Ureter (tissue), 1 donor: ENCODE measurements at places on chromosomes 13 and 19. TPM values are rescaled to one million over a fixed set of nuclear protein-coding genes. Genes with fewer than 3 reads are reported as not detected.

- DNase-seq = no peak
Measured at GRCh38 chr19:13526552-13526951, 20.3 kb upstream of the CACNA1A start.

GRCh38 chr13:32804673-32805230, 211.5 kb upstream of the KL start:
- no peak for DNase-seq

DNA sequence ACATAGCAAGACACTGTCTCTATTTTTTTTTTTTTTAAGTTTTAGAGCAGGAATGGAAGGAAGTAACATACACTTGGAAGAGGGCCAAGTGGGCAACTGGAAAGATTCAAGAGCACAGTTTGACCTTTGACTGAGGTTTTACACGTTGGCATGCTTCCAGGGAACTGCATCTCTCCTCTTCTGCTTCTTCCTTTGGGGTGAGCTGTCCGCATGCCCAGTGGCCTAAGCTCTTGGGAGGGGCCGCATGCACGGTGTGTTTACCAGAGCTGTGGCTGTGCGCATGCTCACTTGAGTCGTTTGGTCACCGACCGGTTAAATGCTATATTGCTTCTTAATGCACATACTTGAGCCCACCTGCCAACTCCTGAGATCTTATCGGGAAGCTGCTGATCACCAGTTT, 727.7 kb downstream of the UQCRFS1 start:
- no peak for DNase-seq

DNA sequence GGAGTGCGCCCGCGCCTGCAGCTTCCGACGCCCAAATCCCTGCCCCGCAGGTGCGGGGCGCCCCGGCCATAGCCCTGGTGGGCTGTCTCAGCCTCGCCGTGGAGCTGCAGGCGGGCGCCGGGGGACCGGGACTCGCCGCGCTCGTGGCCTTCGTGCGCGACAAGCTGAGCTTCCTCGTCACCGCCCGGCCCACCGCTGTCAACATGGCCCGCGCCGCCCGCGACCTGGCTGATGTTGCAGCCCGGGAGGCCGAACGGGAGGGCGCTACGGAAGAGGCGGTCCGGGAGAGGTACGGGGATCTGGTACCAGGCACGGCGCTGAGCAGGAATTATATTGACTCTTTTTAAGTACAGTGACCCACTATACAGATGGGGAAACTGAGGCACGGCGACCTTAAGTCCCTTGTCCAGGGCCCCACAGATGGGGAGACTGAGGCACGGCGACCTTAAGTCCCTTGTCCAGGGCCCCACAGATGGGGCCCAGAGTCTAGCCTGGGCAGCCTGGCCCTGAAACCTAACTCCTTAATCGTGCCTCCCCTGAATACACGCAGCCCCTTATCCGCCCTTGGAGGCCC, 586 bp downstream of the MRI1 start:
- DNase-seq = no peak

Gene USPL1
- total RNA-seq = 24.4 TPM

GRCh38 chr19:18675779-18676178, 7.7 kb upstream of the CRTC1 start:
- DNase-seq = no peak

DNA sequence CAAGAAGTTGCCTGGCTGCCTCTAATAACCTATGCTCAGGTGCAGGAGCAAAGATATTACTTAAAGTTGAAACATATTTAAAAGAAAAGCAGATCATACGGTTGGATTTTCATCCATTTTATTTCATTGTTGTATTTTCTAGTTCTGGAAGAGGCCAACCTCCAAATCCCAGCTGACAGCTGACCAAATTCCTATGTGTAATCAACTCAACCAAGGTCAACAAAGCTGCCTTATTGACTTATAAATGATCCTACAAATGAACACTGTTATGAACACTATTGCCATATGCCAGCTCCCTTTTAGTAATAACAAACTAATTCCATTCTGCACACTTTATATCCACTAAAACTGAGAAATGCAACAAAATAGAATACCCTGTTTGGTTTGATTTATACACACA, 1537.4 kb downstream of the SLITRK1 start:
- no peak for DNase-seq

DNA sequence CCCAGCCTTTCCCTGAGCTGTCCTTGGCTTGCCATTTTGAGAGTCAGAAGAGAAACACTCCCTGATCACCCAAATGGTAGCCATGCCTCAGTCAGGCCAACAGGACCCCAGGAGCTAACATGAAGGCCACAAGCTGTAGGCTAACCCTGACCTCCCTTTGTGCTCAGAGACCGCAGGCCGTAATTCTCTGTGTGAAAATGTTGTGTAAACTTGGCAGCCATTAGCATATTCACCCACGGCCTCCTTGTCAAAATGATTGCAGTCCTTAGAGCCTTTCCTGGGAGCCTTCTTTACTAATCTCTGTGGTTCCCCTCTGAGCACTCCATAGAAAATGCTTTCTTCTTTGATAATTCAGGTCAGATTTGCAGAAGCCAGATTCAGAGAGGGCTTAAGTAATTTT, 418.9 kb downstream of the COG6 start:
- DNase-seq = no peak

DNA sequence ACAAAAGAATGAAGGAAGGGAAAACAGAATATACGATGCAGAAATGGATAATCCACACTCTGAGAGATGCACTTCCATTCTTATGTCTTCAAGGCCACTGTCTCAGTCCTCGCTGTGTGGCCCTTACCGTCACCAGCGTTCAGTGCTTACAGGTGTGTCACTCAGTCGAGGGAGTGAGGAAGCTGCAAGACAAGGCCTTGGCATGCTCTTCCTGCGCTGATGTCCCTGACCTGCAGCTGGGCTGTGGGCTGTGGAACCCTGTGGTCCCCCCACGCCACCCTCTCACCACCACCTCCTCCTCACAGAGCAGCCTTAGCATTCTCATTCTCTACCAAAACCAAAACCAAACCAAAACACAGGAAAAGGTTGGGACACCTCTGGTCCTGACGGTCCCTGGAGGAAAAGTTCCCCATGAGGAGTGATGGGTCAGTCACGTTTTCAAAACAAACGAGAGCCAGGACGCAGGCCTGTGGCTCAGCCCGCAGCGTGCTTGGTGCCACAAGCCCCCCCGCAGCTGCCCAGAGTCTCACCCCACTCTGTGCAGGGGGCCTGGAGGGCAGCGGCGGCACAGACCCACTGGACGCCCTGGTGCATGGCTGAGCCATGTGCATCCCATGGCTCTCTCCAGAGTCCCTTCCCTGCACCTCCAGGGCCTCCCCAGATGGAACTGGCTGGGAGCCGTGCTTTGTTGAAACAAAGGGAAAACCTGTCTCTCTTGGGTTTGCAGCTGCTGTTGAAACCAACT, 48.2 kb upstream of the GPR183 start:
- DNase-seq = no peak

Gene PSG1
- total RNA-seq = not detected

- no peak for DNase-seq
Measured at GRCh38 chr19:44897835-44898234, 6.8 kb downstream of the TOMM40 start.

DNA sequence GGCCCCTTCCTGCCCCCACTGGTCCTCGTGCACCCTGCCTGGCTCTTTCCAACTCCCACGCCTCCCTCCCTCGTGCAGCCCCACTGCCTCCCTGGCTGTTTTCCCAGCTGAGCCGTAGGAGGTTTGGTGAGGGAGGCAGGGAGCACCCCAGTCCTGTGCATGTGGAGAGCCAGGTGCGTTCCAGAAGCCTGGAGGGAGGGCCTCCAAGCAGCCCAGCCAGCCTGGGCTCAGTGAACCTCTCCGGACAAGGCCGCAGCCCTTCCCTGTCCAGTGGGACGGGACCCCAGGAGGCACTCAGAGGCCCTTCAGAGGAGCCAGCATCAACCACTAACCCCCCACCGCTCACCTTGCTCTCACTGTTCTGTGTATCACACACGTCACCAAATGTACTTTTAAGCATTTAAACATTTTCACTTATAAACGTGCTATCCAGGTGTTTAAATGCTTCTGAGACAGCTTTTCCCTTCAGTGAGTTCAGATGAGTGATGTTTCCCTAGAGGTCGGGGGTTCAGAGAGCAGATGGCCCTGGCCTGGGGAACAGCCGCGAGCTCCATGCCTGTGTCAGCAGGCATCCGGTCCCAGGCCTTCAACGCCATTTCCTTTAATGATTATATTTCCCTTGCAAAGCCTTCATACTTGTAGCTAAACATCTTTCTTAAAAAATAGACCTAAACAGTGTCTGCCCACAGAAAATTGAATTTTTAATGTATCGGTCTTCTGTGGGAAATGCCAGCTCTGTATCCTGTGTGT, 122.6 kb downstream of the ATP11A start:
- no peak for DNase-seq

GRCh38 chr13:50401049-50401505, 385.8 kb downstream of the KCNRG start:
- no peak for DNase-seq

Gene EVI5L
- 15.9 TPM for total RNA-seq

- peak; percentile 12 for DNase-seq
Measured at GRCh38 chr19:30428092-30428680, 56.0 kb downstream of the ZNF536 start.

Gene GARIN5A
- total RNA-seq = 1.9 TPM

GRCh38 chr13:93254775-93255174, 28.2 kb downstream of the GPC6 start:
- no peak for DNase-seq

DNA sequence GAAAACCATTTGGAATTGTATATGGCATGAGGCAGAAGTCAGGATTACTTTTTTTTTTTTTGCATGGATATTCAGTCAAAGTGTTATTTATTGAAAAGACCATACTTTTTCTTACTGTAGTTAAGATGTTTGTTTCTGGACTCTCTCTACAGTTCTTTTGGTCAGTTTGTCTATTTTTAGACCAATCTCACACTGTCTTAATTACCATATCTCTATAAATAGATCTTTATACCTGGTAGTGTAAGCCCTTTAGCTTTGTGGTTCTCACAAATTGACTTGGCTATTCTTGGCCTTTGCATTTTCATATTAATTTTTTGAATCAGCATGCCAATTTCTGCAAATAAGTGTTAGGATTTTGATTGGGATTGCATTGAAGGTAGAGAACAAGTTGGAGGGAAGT, 96.8 kb downstream of the MAB21L1 start:
- no peak for DNase-seq

DNA sequence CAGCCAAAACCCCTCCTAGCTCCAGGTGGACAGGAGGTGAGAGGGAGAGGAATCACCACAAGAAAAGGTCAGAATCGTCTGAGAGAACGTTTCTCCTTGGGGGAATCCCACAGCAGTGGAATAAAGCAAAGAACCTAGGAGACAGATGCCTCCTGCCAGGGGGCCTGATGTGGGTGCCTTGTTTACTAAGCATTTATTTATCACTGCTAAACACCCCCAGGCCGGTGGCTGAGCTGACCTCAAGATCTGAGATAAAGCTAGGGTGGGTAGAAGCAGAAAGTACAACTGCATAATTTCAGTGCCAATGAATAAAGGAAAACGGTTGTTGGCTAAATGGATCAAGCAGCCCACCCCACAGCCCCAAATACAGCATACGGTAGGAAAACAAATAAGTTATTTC, 33.9 kb upstream of the ATP11A start:
- no peak for DNase-seq

DNA sequence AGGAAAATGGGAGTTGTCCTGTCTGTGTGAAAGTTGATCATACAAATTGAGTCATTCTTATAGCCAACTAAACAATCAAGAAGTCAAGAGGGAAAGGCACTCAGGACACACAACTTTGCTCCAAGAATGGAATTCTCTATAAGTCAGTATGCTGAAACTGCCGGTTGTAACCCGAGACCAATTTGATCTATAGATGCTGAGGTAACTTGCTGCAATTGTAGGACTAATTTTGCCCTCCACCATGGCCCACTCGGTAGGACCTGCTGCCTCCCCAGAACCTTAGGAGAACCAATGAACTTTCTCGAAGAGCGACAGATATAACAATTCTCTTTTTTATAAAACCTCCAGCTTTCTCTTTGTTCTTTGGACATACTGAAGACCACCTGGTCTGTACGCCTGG, 157.0 kb downstream of the RNF17 start:
- no peak for DNase-seq

Gene MIA
- total RNA-seq = not detected

DNA sequence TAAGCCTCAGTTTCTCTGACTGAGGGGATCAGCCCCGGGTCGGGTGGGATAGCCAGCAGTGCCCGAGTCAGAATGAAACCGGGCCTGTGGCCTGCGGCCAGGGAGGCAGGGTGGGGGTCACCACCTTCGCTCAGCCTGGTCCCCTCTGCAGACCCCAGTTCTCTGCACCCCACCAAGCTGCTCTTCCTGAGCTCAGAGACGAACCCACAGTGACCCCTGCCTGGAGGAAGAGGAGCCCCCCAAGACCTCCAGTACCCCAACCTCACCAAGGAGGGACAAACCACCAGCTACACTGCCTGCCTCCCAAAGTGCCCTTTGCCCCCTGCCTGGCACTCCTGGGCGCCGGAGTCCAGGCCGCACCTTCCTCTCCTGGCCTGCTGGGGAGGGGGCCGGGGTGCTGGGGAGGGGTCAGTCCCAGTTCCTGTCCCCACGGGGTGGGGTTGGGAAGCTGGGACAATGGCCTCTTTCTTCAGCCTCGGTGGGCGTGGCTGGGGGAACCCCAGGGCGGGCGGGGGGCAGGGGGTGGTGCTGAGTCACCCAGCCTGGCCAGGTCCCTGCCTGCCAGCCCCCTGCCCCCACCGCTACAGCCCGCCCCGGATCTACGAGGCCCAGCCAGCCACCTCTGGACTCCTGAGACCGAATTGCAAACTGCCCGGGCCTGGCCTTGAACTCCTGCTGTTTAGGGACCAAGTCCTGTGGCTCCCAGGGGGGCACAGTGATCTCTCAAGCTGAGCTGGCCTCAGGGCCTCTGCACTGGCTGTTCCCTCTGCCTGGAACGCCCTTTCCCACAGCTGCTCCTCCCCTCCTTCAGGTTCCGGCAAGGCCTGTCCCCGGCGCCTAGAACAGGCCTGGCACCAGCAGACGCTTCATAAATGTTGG, 14.3 kb downstream of the ZBTB7A start:
- no peak for DNase-seq

DNA sequence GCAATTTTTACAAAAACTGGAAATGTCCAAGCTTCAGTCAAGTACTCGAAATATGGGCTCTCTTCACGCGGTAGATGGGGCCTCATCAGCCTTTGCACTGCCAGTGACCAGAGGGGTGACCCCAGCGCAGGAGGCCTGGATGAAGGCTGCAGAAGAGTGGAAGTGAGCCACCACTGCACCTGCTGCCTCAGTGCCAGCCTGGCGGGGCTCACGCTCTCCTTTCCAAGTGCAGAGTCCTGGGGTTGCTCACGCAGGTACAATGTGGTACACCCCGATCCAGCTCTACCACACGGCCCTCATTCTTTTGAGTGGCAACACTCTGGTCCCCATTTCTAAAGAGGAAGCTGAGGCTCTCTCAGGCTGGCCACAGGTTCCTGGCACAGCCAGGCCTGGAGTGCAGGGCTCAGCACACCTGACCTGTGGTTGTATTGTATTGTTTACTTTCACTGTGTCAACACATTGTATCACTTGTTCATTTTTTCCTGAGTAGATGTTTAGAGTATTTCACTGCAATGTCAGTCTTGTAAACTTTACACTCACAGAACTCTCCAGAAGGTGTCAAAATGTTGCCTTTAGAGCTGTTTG, 97.3 kb upstream of the SOX1 start:
- DNase-seq = no peak

GRCh38 chr19:7844951-7845350, 14.9 kb downstream of the EVI5L start:
- DNase-seq = no peak

Gene FGF21
- not detected for total RNA-seq

GRCh38 chr19:35455616-35456201, 7.7 kb downstream of the FFAR2 start:
- DNase-seq = no peak

Gene CBY2
- not detected for total RNA-seq

Gene KCNJ14
- 1.5 TPM for total RNA-seq

- no peak for DNase-seq
Measured at GRCh38 chr19:1675633-1676350, 23.4 kb upstream of the TCF3 start.

GRCh38 chr19:18364826-18365528, 21.0 kb upstream of the GDF15 start:
- peak; percentile 96 for DNase-seq
